Activated CD4-positive, alpha-beta T cell treated with anti-CD3 and anti-CD28 coated beads, Interleukin-2, amount 10 ng/mL, durations not matched to agents 7 days and 5 days (primary cell): ENCODE measurements at places on chromosomes 11 and 22. TPM values are rescaled to one million over a fixed set of nuclear protein-coding genes. Genes with fewer than 3 reads are reported as not detected.

The JHY gene
- total RNA-seq = 2.9 TPM

- H3K27me3 ChIP-seq = no peaks in the 10 kb centered on the region
- peaks cover 4% of the 10 kb centered on the region for H3K36me3 ChIP-seq
These were observed 3.1 kb downstream of the SLC25A22 start for GRCh38 chr11:794766-795633.

- no peak for DNase-seq
- no peaks in the 10 kb centered on the region for H3K27me3 ChIP-seq
- no peak overlapping the region for H3K4me3 ChIP-seq
- H3K4me1 ChIP-seq = no peaks in the 10 kb centered on the region
These were observed 285.4 kb downstream of the C11orf87 start for GRCh38 chr11:109707411-109707810.

- H3K27me3 ChIP-seq = no peaks in the 10 kb centered on the region
- H3K36me3 ChIP-seq = no peaks in the 10 kb centered on the region
- no peak overlapping the region for H3K27ac ChIP-seq
- H3K4me1 ChIP-seq = no peaks in the 10 kb centered on the region
- no peak overlapping the region for H3K4me3 ChIP-seq
These were observed 34.1 kb downstream of the MB start for GRCh38 chr22:35582861-35583670.

GRCh38 chr22:46583571-46583970 is 36.6 kb upstream of the GRAMD4 start:
- no peak overlapping the region for H3K27ac ChIP-seq
- peaks cover 58% of the 10 kb centered on the region for H3K4me1 ChIP-seq
- no peak for DNase-seq
- peaks cover 4% of the 10 kb centered on the region for H3K36me3 ChIP-seq

The APOBEC3A gene
- total RNA-seq = not detected

The APOA4 gene
- not detected for total RNA-seq

DNA sequence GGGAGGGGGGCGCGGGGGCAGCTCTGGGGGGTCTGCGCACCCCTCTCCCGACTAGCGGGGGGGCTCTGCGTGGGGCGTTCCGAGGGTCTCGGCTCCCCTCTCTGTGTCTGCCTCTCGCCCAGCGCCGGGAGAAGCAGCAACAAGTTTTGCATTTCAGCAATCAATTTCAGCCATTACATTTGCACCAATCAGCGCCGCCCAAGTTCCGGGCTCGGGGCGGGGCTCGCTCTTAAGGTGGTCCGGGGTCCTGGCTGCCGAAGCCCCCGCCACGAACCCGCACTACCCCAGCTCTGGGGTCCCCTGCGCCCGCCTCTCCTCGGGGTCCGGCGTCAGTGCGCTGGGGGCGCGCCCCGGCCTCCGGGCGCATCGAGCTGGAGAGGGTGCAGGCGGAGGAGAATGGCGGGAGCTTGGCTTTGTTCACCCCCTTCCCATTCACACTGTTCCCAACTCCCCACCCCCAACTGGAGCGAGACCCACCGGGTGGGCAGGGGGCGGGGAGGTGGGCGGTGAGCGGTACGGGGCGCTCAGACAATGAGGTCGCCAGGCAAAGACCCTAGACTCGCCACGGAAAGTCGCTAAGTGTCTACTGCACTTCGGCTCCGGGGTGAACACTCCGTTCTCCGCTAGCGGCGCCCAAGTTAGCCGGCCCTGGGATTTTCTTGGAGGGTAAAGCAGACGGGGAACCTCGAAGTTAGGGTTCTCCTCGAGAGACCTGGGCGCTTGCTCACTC is at the start of gene MN1:
TSS of gene MN1 (minus strand) at position 141 of the 730 bp plus-strand sequence. CDS start 1,213 bp downstream, outside the sequence.
- H3K36me3 ChIP-seq = no peaks in the 10 kb centered on the region
- peak; percentile 42 for DNase-seq
- H3K27ac ChIP-seq = no peak within 1 kb of the TSS
- H3K4me1 ChIP-seq = peaks cover 7% of the 10 kb centered on the region

- no peaks in the 10 kb centered on the region for H3K27me3 ChIP-seq
- DNase-seq = no peak
- H3K4me3 ChIP-seq = no peak overlapping the region
- H3K27ac ChIP-seq = no peak overlapping the region
These were observed 45.3 kb downstream of the CADM1 start for GRCh38 chr11:115458877-115459276.

The MRGPRE gene
- total RNA-seq = not detected

DNA sequence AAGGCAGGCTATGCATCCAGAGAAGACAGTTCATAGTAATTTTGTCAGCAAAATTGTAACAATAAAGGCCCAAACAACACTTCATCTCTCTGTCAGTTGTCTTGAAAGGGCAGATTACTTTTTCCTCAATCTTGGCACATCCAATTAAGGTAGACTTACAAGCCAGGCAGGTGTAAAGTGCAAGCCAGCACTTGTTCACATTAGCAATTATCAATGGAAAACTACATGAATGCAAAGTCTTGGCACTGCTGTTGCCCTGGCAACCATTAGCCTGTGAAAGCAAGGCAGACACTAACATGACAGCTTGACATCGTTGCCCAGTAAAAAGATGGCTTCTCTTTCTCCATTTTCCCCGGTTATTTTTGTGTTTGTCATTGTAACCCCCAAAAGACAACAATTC is 677.2 kb upstream of the TENM4 start:
- no peaks in the 10 kb centered on the region for H3K4me1 ChIP-seq
- no peak for DNase-seq
- H3K27ac ChIP-seq = no peak overlapping the region
- H3K27me3 ChIP-seq = no peaks in the 10 kb centered on the region

The INS gene
- total RNA-seq = not detected

The FOXRED2 gene
- total RNA-seq = 17.1 TPM
